Bronchial smooth muscle cell (primary cell): ENCODE measurements at places on chromosomes 16 and 17. TPM values are rescaled to one million over a fixed set of nuclear protein-coding genes. Genes with fewer than 3 reads are reported as not detected.

The MAF gene
- 7.1 and 29.0 TPM in 2 replicates for total RNA-seq

The TAT gene
- not detected in 2 replicates for total RNA-seq

The KRT9 gene
- total RNA-seq = not detected in 2 replicates

The TEKT5 gene
- total RNA-seq = 0.34 TPM in 1 of 2 replicates, not detected in the other

The MYH3 gene
- total RNA-seq = 0.16 and 0.60 TPM in 2 replicates

The SP6 gene
- total RNA-seq = under 0.01 TPM in 2 replicates

The MYL4 gene
- total RNA-seq = not detected in 2 replicates

The SHBG gene
- total RNA-seq = 0.26 and 0.47 TPM in 2 replicates

The CCL4L2 gene
- total RNA-seq = 0.17 TPM in 1 of 2 replicates, not detected in the other

The ANKRD40CL gene
- not detected in 2 replicates for total RNA-seq

The HEXIM2 gene
- 13.8 and 17.3 TPM in 2 replicates for total RNA-seq

The TBC1D3 gene
- not detected in 2 replicates for total RNA-seq

The TMEM235 gene
- 0.16 TPM in 1 of 2 replicates, not detected in the other for total RNA-seq

The TMC7 gene
- 0.52 and 0.79 TPM in 2 replicates for total RNA-seq

The TSNAXIP1 gene
- 0.95 and 1.5 TPM in 2 replicates for total RNA-seq

The TP53TG3B gene
- total RNA-seq = not detected in 2 replicates

The PPP1R27 gene
- not detected in 2 replicates for total RNA-seq

The ADAD2 gene
- not detected in 2 replicates for total RNA-seq

The KREMEN2 gene
- total RNA-seq = under 0.01 TPM in 1 of 2 replicates, not detected in the other

The CRYM gene
- 1.3 and 3.3 TPM in 2 replicates for total RNA-seq

The HEXIM1 gene
- 5.5 and 8.7 TPM in 2 replicates for total RNA-seq

The GRAPL gene
- total RNA-seq = 0.16 TPM in 1 of 2 replicates, not detected in the other

The EMC8 gene
- 19.9 and 24.9 TPM in 2 replicates for total RNA-seq
